CD4-positive, alpha-beta memory T cell (primary cell): ENCODE measurements at places on chromosomes 16 and 17.

DNA sequence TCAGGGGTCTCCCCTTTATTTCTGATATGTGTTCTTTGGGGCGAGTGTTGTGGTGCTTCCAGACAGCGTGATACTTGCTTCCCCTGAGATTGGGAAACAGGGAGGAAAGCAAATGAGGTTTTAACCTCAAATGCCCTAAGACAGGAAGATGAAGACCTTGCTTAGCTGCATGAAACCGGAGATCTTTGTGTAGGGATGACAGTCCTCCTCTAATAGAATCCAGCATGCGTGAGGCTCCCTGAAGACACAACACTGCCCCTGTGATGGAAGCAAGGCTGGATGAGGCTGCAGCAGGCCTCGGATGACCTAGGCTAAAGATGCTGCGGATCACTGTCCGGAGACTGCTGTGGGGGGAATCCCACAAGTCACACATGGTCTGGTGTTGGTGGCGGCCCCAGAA lies 491.0 kb downstream of the CDH13 start:
- no peak for DNase-seq

DNA sequence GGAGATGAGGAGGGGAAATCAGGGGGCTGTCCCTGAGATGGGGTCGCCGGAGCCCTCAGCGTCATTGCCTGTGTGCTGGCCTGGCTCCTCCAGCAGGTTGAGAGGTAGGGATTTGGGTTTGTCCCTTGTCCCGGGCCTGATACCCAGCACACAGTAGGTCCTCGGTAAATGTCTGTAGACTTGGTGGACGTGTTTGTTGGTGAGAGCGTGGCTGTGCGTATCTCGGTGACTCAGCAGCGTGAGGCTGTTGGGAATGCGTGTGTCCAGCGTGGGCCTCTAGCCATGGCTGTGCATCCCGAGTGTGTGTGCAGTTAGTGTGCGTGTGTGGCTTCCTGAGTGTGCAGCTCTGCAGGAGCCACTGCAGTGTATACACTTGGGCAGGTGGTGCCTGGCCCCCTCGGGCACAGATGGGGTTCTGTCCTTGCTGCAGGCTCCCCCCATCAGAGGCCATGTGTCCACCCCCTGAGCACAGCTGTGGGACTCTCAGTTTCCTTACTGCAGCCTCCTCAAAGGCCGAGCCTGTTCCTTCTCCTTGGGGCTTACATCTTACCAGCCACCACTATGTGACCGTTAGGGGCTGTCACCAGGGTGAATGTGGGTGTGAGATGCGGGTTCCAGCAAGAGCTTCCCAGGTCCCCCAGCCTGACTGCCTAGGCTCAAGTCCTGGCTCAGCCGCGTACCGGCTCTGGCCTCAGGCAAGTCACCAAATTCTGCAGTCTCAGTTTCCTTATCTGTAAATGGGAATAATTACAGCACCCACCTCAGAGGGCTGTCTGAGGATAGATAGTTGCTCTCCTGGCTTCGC lies 5.7 kb downstream of the NECAB2 start:
- no peak for DNase-seq

- DNase-seq: no peak
Measured at GRCh38 chr16:22225060-22225459, 19.0 kb downstream of the EEF2K start.

DNA sequence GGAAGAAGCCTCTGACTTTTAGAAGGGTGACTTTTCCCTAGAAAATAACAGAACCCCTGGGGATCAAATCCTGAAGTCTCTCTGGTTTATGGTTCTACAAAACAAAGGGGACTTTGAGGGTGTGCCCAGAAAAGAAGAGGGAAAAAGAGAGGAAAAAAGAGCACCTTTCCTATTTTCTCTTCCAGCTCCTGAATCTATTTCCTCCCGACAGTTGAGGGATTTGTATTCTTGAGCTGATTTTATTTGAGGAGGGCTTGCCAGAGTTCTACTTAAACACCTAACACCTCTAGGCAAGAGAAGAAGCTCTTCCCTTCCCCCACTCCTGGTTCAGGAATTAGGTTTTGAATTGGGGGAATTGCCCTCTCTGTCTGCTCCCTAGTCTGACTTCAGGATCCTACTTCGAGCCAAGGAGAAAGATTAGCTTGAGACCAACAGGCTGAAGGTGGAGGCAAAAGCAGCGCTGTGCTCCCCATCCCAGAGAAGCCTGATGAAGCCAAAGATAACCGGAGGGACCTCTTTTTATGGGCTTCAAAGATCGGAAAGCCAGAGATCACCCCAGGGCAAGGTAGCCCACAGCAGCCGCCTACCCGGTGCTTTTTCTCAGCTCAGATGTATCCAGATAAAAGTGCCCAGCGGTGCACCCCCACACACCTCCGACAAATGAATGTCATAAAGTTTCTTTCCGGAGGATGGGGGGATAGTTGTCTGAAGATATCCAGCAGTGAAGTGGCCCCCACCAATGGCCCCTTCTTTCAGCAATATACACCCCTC lies 796 bp downstream of the HOXB3 start:
- no peak for DNase-seq

GRCh38 chr16:67386861-67387455 lies 6.3 kb downstream of the TPPP3 start:
- no peak for DNase-seq

DNA sequence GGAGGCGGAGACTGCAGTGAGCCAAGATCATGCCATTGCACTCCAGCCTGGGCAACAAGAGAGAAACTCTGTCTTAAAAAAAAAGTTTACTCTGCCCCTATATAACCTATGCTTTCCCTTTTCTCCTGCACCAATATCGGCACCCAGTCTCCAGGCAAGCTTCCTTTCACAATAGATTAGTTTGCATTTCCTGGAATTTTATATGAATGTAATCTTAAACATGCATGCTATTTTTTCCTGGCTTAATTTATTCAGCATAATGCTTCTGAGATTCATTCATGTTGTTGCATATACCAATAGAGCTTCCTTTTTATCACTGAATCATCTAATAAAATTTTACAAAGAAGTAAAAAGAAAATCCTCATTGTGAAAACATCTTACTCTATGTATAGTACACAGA lies 59.4 kb downstream of the USP32 start:
- no peak for DNase-seq

DNA sequence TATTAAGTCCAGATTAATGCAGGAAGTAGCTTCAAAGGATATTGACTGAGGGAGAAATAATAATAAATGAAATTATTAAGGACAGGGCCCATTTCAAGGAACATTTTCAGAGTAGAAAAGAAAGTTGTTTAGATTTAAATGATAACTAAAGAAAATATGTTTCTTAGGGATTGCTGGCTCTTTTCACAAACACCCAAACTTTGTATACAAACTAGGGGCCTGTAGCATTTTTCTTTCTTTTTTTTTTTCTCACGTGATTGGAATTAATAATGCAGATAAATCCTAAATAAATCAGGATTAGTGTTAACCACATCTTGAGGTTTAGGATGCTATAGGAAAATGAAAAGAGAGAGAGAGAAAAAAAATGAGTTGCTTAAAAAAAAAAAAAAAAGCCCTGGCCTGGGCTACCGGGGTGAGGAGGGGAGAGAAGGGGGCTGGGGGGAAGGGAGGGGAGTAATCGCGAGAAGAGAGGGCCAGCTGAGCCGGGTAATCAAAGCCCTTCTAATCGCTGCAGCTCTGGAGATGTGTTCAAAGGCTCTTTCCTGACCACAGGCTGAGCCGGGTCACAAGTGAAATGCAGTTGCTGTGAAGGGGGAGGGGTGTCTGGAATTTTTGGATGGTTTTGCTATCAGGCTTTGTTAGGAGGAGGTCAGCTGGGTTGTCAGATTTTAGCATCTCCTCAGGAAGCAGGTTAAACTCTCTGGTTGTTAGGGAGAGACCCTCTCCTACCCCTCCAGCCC lies 104.6 kb upstream of the ZFHX3 start:
- DNase-seq: no peak

DNA sequence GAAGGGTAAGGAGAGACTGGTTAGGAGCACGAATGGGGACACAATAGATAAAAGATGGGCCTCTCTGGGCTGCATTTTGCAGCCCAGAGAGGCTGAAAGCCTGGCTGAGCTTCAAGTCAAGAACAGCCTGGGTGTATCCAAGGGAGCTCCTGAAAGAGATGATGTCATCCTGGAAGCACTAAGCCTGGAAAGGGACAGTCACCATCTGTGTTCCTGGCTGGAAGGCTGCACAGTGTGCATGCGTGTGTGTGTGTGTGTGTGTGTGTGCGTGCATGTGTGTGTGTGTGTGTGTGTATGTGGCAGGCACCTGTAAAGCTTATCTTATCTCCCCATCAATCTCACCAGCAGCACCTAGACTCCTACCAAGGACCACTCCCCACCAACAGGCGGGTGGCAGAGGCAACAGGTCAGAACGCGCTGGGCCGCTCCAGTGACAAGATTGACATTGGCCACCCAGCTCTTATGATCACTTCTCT lies 44.1 kb downstream of the COG7 start:
- DNase-seq: no peak

DNA sequence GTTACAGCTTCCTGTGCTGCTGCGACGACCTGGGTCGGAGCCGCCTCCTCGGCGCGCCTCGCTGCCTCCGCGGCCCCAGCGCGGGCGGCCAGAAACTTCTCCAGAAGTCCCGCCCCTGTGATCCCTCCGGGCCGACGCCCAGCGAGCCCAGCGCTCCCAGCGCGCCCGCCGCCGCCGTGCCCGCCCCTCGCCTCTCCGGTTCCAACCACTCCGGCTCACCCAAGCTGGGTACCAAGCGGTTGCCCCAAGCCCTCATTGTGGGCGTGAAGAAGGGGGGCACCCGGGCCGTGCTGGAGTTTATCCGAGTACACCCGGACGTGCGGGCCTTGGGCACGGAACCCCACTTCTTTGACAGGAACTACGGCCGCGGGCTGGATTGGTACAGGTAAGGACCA lies 746 bp downstream of the HS3ST2 start:
- DNase-seq: no peak

DNA sequence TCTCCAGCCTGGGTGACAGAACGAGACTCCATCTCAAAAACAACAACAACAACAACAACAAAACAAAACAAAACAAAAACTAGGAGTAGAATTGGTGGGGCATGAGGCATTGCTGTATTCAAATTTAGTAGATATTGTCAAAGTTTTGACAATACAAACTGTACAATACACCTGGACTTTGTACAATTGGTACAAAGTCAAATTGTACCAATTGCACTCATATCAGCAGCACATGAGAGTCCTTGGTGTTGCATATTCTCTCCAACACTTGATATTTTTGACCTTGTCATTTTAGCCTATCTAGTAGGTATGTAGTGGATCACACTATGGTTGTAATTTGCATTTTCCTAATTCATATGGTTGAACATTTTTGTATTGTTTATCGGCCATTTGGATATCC lies 14.3 kb upstream of the ATF7IP2 start:
- no peak for DNase-seq

- no peak for DNase-seq
Measured at GRCh38 chr17:33039874-33040273, 48.2 kb downstream of the SPACA3 start.

DNA sequence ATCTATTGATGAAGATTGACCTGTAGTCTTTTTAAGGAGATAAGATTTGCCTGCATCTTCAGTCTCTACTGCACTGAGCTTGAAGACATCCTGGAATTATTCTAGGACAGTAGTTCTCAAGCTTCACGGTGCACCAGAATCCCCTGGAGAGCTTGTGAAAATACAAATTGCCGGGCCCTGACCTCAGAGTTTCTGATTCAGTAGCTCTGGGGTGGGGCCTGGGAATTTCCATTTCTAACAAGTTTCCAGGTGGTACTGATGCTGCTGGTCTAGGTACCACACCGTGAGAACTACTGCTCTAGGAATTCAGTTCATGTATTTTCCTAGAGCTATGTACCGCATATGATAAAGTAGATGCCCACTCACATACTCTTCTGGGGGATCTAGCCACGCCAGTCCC lies 246.1 kb downstream of the HS3ST3B1 start:
- no peak for DNase-seq

- no peak for DNase-seq
Measured at GRCh38 chr17:2683912-2684311, 27.7 kb downstream of the CLUH start.

- no peak for DNase-seq
Measured at GRCh38 chr17:60153606-60154390, 4.0 kb downstream of the CA4 start.

DNA sequence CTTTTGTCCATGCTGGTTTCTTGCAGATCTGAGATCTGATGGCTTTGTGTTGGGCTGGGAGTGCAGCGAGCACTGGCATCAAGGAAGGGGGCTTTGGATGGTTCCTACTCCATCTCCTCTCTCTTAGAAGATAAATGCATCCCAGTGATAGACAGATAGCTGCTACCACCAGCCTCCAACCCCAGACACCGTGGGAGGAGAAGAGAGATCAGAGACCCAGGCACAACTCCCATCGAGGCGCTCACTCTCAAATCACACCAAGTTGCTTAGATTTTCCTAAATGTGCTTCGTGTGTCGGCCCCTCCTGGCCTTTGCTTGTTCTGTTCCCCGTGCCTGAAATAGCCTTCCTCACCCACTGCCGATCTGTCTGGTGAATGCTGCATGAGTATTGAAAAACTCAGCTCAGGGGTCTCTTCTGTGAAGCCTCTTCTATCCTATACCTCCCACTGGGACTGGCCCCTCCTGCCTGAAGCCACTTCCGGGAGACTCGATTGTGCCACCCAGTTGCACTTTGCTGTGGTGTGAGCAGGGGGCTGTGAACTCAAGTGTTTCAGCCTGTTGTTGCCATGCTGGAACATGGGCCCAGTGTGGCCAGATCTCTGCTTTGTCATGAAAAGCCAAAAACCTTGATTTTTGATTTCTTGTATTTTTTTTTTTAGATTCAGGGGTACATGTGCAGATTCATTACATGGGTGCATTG lies 242.7 kb downstream of the GSG1L start:
- DNase-seq: no peak

GRCh38 chr17:38598536-38598935 lies 7.2 kb downstream of the SRCIN1 start:
- DNase-seq: no peak

DNA sequence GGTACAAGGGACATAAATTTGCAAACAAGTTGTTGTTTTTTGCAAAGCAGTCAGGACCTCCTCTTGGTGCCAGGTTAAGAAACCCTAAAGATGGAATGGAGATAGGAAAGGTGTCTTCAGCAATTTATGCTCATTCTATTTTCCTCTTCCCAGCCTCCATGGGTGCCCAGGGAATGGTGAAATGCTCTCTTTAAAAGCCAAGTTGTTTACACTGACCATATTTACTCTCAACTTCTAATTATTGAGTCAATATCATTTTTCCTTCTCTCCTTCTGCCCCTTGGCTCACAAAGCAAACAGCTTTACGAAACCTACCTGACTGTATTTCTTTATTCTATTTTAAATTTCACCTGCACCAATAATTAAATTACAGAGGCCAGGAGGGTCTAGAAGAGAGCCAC lies 138.5 kb upstream of the IRX3 start:
- no peak for DNase-seq

DNA sequence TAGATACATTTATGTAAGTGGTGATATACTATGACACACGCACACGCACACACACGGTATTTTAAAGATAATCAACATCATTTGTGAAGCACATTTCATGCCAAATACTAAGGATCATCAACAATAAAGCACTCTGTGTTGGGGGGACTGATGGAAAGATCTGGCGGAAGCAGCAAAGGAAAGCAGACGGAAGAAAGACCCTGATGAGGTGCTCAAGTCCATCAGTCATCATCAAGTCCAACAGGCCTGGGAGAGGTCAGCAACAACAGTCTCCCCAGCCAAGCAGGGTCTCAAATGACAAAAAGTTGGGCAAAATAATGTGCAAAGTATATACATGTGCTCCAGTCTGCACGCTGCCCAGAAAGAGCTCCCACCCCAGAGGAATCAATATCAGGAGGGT lies 55.5 kb downstream of the HIC1 start:
- DNase-seq: no peak

GRCh38 chr16:70438585-70438968 lies 323 bp downstream of the ST3GAL2 start:
- DNase-seq: peak; percentile 43

- DNase-seq: no peak
Measured at GRCh38 chr16:3349175-3349574, 6.5 kb upstream of the OR2C1 start.
